Thyroid gland (tissue), 4 donors: ENCODE measurements at places on chromosomes 4 and X. TPM values are rescaled to one million over a fixed set of nuclear protein-coding genes. Genes with fewer than 3 reads are reported as not detected.

DNA sequence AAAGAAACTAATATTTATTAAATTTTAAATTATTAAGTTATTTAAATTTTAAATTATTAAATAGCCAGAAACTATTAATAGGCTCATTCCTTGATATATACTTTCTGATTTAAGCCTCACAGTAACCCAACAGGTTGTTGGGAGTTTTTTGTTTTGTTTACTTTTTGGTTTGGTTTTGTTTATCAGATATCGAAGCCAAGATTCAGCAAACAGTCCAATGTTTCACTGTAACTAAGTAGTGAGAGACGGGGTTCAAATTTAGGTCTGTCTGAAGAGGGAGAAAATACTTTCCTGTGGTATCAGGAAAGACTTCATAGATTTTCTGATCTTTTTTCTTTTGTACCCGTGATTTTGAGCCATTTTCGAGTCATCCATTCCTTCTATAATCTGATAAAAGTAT lies 54.2 kb downstream of the CCDC158 start:
- DNase-seq: no peak

- peak; percentile 1 for DNase-seq
These were observed 21.0 kb upstream of the EFNB1 start for GRCh38 chrX:68807818-68808217.

DNA sequence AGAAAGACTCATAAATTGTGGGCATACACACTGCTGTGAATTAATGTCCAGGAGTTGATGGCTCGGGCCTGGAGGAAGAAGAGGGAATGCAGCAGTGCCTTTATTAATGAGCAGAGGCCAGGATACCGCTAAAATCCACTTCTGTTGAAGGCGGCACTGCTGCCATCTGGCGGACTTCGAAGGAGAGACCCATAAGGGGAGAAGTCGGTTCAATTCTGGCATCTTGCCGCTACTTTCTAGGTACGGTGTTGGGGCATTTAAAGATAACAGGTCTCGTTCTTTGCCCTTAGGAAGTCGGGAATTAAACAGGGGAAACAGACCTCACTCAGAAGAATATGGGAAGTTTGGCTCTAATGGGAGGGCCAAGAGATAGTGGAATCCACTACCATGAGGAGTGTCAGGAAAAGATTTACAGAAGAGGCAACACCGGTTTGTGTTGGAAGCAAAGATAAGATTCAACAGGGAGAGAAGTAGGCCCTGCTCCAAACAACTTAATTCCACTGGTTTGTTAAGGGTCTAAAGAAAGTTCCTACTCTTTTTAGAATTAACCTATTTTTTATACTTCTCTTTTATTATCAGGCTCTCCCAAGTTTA lies 133.6 kb upstream of the GIMD1 start:
- peak; percentile 56 for DNase-seq

- peak; percentile 90 for DNase-seq
These were observed 42.9 kb upstream of the INTS6L start for GRCh38 chrX:135477576-135477975.

DNA sequence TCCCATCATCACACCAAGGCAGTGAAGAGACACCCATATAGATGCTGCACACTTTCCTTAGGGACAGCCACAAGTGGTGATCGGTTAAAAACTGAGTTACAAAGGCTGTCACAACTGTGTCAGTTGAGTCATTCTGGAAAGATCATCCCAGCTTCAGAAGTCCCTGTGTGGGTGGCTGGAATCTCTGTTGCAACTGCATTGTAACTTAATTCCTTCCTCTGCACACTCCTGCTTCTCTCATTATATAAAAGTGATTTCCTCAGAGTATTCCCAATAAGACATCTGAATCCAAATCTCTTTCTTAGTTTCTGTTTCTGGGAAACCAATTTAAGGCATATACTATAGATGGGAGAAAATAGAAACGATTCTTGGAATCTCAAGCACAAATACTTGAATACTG lies 88.1 kb downstream of the FSTL5 start:
- DNase-seq: no peak

DNA sequence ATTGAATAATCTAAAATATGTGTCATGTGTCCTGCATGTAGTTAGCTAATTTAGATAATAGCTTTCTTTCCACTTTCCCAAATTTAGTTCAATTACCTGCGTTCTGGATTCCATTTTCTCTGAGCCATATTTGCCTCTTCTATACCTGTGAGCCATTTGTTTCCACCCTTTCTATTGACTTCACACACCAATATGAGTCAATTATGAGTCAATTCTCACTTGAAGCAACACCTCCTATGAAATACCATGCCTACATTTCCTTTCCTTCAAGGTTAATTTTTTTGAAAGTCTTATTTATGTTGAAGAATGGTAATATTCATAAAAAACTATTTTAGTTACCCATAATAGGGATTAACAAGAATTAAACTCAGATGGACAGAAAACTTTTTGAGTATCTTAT lies 25.8 kb downstream of the NPY2R start:
- DNase-seq: no peak

GRCh38 chrX:21394792-21395191 lies 20.6 kb downstream of the CNKSR2 start:
- no peak for DNase-seq

DNA sequence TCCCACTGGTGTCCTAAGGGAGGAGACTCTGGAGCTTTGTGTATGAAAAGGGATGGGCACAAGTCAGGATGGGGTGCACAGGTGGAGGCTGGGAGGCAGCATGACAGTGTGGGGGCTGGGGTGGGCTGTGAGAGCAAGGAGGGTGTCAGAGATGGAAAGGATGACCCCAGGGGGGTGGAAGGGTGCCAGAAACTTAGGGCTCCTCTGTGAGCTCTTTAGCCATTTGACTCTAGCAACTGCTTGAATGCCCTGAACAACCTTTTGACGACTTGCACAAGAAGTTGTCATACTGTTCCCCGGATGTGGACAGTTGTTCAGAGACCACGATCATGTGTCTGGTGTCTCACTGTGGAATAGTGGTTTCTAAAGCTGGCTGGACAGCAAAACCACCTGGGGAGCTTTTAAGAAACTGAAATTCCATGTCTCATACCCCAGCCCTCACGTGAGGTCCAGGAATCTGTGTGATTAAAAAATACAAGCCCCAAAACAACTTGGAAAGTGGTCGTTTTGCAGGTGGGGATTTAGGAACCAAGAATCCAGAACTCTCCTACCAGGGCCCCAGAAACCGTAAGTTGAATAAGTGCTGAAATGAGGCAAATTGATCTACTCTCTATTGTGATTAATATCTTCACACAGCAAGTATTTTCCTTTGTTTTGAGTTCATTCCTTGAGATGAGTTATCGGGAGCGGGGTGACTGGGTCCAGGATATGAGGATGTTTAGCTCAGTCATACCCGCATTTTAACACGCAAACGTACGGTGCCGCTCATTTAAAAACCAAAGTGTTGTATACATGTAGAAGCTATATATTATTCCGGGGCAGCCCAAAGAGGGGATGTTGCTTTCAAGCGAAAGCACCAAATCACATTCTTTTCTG lies 3.4 kb downstream of the RHOH start:
- no peak for DNase-seq

Gene PNMA3
- 1.9 TPM for total RNA-seq

Gene MAMLD1
- 1.3 TPM for total RNA-seq
